ENCODE measurements at places on chromosomes 16 and 17.

DNA sequence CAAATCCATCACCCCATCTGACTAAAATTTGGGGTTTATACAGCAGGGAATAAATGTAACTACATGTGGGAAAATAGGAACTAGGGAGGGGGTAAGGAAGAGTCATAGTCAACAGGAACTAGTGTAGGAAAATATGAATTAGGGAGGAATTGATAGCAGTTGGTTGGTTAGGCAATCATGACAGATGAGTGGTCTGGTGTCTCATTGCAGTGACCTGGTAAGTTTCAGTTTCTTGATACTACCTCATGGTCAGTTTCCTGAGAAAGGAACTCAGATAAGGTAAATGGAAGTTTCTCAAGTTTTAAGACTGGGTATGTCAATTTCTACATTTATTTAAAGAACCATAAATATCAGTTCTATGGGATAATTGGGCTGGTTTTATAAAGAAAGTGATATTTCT lies 442.3 kb downstream of the NPIPA7 start:
- DNase-seq, result no peak

- no peak for DNase-seq
These were observed 572 bp downstream of the PSMB6 start for GRCh38 chr17:4796552-4796920.

DNA sequence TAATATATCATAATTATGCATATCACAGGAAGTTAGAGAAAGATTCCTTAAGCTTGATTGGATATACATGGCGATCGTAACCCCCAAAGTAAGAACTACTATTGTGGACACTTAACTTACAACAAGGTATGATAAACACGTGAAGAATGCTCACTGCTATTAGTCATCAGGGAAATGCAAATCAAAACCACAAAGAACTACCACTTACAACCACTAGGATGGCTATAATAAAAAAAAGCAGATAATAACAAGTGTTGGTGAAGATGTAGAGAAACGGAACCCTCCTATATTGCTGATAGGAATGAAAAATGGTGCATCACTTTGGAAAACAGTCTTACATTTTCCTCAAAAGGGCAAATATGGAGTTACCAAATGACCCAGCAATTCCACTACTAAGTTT lies 265.9 kb downstream of the SLC39A11 start:
- DNase-seq, result no peak

DNA sequence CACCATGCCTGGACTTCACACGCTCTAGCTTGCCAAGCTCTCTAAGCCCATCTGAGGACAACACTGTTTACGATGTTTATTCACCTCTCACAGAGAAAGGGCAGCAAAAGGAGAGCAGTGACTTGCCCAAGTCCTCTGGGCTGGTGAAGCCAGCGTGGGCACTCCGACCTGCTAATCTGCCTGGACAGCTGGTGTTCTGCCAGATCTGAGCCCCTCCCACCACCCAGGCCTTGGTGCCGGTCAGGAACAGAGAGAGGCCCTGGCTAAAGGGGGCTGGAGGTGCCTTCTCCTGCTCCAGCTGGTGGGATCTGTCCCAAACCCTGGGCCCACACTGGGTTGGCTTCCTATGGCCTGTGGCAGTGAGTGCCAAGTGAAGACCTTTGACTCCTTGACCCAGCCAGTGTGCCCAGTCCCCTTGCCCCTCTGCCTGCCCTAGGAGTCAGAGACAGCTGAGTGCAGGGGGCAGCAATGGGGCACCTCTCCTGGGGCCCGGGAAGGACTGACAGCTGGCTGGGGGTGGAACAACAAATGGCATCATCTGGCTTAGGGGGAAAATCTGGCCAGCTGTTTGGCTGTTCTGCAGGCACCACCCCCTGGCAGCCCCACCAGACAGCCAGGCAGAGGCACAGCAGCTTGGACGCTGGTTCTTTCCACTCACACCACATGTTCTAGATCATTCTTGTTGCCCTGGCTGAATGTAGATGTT lies 1.8 kb upstream of the SLC4A1 start:
- no peak for DNase-seq

DNA sequence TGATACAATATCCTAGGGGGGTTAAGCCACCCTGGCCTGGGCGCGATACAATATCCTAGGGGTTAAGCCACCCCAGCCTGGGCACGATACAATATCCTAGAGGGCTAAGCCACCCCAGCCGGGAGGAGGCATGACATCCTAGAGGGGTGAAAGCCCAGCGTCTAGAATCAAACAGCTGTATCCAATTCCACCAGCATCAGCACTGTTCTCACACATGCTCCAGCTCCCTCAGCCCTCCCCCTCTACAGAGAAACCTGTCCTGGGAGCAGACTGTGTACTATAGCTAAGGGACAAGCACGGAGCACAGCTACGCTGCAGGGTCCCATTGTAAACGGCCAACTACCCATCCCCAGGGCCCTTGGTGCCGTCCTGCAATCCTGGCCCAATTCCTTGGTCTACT lies 6.2 kb downstream of the GINS2 start:
- no peak for DNase-seq

GRCh38 chr17:8186787-8187516 lies 3.0 kb downstream of the BORCS6 start:
- DNase-seq, result peak; percentile 94

- DNase-seq, result no peak
These were observed 12.3 kb downstream of the LRRC3C start for GRCh38 chr17:39939588-39940419.

DNA sequence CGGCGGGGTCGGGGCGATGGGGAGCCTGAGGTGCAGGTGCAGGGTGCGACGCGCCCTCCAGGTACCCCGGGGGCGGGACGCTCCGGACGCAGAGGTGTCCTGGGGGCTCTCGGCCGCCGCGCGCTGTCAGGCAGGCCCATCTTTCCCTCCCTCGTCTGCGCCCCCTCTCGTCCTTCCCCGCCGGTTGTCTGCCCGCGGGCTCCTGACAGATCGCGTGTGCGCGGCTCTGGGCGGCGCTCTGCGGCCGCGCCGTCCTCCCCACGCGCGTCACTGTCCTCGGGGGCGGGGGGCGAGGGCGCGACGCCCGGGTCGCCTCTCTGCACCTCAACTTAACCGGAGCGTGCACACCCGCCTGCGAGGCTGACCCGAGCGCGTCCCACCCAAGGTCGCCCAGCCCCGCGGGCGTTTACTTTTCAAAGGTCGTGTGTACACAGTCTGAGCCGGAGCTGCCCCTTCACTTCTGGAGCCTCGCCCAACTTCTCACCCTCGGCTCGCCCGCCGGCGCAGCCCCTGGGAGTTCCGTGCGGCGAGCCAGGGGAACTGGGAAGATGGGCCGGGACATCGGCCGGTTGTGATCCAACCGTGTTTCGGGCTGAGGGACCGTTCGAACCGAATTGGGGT lies 512 bp downstream of the AKAP1 start:
- DNase-seq, result peak; percentile 71

- DNase-seq, result no peak
These were observed 20.7 kb upstream of the NAGS start for GRCh38 chr17:43983515-43984411.

GRCh38 chr17:81930142-81931125 lies 2.9 kb upstream of the MAFG start:
- no peak for DNase-seq

DNA sequence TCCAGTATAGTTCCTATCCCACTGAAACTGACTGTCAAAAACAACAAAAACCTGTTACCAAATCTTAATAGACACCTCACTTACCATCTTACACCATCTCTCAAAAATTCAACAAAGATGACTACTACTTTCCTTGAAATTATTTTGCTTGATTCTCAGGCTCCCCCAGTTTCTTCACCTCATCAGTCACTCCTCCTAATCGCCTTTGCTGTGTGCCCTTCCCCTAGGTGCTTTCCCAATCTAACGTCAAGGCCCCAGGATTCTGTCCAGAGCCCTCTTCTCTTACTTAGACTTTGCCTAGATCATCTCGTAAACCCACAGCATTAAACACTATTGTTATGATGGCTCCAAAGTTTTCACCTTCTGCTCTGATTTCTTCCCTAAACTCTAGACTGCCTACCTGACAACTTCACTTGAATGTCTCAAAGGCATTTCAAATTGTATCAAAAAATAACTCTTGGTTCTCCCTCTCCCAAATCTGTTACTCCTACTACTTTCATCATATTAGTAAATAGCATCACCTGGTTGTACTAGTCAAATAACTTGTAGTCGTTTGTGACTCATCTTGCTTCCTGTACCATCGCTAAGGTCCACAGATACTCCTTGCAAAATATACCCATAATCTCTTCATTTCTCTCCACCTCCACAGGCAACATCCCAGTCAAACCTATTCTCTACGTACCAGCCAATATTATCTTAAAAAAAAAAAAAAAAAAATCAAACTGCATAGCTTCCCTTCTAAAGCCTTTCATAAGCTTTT lies 18.0 kb downstream of the C16orf87 start:
- DNase-seq, result no peak

DNA sequence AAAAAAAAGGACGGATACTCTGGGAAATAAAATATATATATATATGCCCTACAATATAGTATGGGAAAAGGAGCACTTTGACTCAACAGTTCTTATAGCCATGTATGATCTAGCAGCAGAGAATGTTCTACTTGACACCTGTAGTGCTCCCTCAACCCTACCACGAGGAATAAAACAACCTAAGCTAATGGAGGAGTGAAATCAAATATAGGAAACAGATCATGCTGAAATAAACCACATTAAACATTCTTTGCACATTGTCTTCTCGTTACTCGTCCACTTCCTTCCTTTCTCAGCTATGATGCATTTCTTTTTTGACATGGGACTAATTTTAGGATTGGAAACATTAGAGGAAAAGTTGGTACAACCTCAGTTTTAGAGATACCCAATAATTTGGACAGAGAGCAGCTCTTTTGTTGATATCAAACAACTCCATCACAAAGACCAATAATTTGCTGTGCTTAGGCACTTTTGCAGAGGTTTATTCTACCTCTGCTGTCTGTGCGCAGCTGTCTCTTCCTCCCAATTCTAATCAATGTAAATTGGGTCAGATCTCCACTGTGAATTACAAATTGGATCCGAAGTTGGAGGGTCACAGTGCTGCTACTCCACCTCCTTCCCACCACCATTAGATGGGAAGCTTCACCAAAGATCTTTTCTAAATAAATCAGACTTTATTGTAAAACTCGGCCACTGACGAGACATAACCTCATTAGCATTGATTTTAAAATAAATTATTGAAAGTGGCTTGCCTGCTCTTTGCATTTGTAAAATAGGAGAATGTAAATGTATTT lies 65.8 kb downstream of the SNX11 start:
- DNase-seq, result no peak

- no peak for DNase-seq
These were observed 849 bp upstream of the SOX15 start for GRCh38 chr17:7590743-7591142.

DNA sequence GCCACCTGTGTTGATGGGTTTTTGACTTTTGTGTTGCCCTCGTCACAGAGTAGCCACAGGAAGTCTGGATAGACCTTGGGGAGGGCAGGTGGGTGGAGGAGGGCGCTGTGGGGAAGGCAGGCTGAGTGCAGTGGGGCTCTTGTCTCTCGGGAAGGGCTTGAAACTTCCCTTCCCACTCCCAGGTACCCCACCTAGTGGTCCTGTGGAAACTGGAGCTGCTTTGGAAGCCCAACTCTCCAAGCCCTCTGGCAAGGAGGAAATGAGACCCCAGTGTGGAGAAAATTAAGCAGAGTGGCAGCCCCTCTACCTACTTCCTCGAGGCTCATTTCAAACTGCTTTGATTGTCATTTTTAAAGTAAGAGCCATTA lies 9.2 kb downstream of the CA5A start:
- no peak for DNase-seq

GRCh38 chr17:54435966-54436365 lies 464.7 kb upstream of the TOM1L1 start:
- DNase-seq, result no peak

GRCh38 chr17:54985476-54985875 lies 16.9 kb downstream of the STXBP4 start:
- no peak for DNase-seq

DNA sequence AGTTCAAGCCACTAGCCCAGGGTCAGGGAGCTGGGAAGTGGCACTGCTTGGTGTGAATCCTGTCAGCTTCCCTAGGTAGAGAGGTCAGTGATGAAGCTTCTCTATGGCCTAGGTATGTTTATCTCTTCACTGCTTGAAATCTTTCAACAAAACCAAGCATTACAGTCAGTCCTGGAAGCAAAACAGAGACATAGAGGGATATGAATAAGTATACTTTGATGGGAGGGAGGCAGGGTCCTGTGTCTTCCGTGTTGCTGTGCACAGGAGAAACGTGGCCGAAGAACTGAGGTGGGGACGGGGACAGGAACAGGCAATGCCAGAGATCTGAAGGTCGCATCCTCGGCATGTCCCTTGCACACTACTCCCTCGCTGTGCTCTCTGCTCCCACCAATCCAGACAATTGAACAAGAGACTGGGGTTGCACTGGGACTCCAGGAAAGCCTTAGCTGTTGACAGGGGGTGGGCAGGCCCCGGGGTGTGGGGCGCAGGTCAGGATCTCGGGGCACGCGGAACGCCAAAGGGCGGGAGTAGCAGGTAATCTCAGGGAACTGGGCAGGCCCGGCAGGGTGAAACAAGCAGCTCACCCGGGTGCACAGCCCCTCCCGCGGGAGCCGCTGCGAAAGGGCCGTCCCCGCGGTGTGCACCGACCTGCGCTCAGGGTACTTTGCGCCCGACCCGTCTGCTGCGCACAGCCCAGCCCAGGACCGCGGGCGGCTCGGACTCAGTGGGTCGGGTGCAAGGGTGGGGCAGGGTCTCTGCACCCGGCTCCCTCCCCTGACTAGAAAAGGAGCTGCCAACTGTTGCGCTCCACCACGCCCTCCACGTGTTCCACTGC lies at the start of gene MT1H:
Gene MT1H (plus strand): TSS at position 810 of the 835 bp plus-strand sequence. CDS start 71 bp downstream, outside the sequence.
- DNase-seq, result no peak

GRCh38 chr17:38544175-38544838 lies 61.4 kb downstream of the SRCIN1 start:
- no peak for DNase-seq

- no peak for DNase-seq
These were observed 34.4 kb downstream of the CDRT4 start for GRCh38 chr17:15432807-15433611.

DNA sequence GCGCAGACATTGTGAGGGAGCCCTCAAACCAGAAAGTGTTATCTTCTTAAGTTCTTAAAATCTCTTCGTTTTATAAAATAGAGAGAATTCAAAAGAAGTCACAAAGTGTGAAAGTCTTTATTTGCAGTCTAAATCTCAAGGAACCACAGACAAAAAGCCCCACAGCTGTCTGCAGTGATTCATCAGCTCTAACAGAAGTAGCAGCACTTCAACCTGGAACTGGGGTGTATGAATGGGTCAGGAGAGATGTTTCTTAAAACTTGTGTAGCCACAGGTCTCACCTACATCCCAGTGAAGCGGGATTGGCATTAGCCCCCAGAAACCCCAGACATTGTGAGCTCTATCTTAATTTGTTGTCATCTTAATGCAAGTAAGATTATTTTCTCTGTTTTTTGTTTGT lies 61.1 kb downstream of the CDYL2 start:
- DNase-seq, result no peak

GRCh38 chr17:43220511-43221125 lies 7.8 kb downstream of the CCDC200 start:
- DNase-seq, result no peak

All from globus pallidus (tissue), 1 donor.